ENCODE measurements at places on chromosomes 1 and 21. TPM values are rescaled to one million over a fixed set of nuclear protein-coding genes. Genes with fewer than 3 reads are reported as not detected.

Gene VANGL2
- total RNA-seq, result 8.5 TPM

Gene COA6
- 32.3 TPM for total RNA-seq

Gene FASLG
- not detected for total RNA-seq

Gene UROD
- 94.5 TPM for total RNA-seq
